Bone marrow (tissue), 2 donors: ENCODE measurements at places on chromosomes 12 and 14.

- DNase-seq: no peak
Observed at GRCh38 chr12:101455685-101456084, 19.5 kb upstream of the SPIC start.

- DNase-seq: no peak
Observed at GRCh38 chr12:71551529-71551928, 111.9 kb downstream of the LGR5 start.

- no peak for DNase-seq
Observed at GRCh38 chr14:105374389-105374788, 23.9 kb upstream of the TEX22 start.

- no peak for DNase-seq
Observed at GRCh38 chr12:38163442-38163801, 153.2 kb upstream of the ALG10B start.

DNA sequence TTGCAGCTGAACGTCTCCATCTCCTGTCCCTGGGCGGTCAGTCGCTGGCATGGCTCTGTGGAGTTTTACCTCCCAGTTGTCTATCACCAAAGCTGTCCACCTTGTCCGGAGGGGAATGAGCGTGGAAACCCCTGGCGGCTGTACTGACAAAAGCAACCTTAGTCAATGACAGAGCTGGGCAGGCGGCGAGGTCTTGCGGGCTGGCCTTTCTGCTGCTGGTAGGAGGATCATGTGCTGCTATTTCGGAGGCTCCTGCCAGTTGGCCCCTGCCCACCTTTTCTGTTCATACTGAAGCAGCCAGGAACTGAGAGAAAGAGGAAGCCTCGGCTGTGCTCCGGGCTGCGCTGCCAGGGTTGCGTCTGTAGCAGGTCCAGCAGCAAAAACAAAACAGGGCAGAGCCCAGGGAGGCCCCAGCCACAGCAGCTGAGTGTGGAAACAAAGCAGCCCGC is 57.7 kb downstream of the HMGA2 start:
- DNase-seq: peak; percentile 64

- DNase-seq: no peak
Observed at GRCh38 chr12:128840862-128841468, 12.3 kb upstream of the GLT1D1 start.

GRCh38 chr12:1474574-1475153 is 119.7 kb downstream of the FBXL14 start:
- DNase-seq: no peak

GRCh38 chr12:114448618-114448933 is 42.6 kb upstream of the TBX5 start:
- no peak for DNase-seq

- peak; percentile 40 for DNase-seq
Observed at GRCh38 chr12:90280564-90281058, 572.0 kb upstream of the ATP2B1 start.

GRCh38 chr12:98453070-98453469 is 62.3 kb upstream of the TMPO start:
- no peak for DNase-seq

- DNase-seq: no peak
Observed at GRCh38 chr14:94379291-94380224, 8.8 kb downstream of the SERPINA1 start.

- DNase-seq: no peak
Observed at GRCh38 chr14:78136695-78137094, 33.5 kb upstream of the NRXN3 start.

DNA sequence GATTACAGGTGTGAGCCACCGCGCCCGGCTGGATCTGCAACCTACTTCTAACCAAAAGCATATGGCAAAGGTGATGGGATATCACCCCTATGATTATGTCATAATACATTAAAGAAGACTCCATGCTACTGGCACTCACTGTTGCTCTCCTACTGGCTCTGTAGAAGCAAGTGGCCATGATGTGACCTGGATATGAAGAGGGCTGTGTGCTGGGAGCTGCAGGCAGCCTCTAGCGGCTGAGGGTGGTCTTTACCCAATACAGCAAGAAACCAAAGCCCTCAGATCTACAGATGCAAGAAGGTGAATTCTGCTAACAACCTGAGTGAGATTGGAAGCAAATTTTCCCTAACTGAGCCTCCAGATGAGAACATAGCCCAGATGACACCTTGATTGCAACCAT is 34.2 kb upstream of the TRIM9 start:
- no peak for DNase-seq

DNA sequence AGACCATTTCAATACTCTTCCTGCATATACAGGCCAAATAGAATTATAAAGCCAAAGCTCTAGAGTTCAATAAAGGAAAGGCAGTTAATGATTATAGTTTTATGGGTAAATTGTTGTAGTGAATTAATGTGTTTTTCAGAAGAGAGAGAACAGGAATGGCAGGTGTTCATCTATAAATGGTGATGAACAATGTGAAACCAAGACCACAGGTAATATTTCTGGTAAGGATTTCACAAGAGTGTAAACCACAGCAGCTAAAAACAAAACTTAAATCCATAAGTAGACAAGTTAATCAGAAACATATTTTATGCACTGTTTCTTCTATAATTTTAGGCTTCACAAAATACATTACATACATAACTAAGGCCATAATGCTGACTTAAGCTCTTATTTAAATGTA is 204.4 kb downstream of the SYT1 start:
- DNase-seq: no peak

DNA sequence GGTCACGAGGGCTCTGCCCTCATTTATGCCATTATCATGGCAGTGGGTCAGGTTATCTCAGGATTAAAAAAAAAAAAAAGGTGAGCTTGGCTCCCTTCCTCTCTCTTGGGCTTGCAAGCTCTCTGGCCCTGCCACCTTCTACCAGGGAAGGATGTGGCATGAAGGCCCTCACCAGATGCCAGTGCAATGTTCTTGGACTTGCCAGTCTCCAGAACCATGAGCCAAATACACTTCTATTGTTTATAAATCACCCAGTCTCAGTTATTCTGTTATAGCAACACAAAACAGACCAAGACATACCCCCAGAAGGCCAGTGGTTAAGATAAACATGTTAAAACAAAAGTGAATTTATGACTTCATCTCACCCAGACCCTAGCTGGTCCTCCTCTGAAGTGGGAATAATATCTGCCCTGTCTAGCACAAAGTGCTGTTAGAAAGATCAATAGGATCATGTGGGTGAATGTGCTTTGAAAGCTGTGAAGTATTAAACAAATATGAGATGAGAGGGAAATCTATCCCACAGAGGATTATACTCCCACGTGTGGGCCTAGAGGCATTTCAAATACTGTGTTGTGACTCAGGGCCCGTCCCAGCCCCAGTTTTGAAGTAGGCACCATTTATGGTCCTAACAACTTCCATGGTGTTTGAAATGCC is 88.6 kb downstream of the NINJ2 start:
- DNase-seq: no peak
